ENCODE measurements at places on chromosomes 5 and 9.

DNA sequence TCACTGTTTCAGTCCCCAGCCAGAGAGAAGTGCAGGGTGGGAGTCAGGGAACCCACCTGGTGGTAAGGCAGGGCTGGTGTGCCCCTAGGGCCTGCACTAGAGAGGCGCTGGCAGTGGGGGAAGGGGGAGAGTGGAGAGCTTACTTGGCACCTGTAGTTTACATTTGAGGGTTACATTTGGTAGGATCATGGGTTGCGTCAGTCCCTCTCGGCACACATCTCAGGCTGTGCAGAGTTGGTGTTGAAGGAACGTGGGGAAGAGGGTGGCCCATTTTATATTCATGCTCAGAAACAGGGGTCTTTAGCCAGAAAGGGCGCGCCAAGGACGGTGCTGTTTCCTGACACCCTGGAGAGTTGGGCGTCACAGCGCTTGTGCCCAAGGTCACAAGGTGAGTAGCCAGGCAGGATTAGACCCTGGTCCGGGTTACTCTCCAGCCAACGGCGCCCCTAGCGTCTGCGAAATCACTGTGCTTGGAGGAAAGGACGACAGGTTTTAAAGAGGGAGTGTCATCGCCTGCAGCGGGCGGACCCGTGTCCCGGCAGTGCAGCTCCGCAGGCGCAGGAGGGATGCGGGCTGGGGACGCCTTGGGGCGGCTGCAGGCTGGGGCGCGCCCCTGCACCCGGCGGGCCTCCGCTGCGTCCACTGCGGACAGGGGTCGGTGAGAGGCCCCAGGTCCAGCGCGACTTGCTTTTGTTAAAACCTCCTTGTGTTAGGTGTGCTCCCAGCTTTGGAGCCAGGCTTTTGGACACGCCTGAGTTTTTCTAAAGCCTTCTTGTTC is 272.6 kb downstream of the FANCC start:
- DNase-seq, result no peak

- no peak for DNase-seq
These were observed 118.4 kb downstream of the MARCHF11 start for GRCh38 chr5:16061163-16061562.

DNA sequence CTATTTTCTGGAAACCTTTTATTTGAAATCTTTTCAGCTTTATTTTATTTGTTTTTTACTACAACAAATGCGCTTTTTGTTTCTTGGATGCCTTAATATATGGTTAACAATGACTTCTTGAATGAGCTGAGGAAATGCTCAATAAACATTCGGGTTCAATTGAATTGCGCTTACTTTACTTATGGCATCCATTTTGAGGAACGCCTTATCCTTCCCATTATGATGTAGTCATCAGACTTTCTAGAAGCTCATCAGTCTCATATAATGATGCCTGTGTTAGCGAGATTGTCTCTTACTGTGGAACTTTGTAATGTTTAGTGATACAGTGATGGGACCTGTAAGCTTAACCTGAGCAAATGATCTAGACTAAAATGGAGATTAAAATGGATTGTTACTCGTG is 916 bp downstream of the SHLD3 start:
- DNase-seq, result no peak

- no peak for DNase-seq
These were observed 111.1 kb downstream of the AGTPBP1 start for GRCh38 chr9:85630676-85631075.

DNA sequence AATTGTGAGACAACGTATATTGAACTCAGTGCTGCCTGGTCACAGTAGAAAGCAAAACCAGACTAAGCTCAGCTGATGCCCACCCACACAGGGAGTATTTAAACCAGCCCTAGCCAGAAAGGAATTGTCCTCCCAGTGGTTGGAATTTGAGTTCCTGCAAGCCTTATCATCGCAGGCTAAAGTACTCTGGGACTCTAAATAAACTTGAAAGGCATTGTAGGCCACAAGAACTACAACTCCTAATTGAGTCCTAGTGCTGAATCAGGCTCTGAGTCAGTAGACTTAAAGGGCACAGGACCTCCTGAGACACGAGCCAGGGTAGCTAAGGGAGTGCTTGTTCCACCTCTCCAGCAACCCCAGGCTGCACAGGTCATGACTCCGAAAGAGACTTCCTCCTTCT is 171.4 kb downstream of the MCTP1 start:
- DNase-seq, result no peak

DNA sequence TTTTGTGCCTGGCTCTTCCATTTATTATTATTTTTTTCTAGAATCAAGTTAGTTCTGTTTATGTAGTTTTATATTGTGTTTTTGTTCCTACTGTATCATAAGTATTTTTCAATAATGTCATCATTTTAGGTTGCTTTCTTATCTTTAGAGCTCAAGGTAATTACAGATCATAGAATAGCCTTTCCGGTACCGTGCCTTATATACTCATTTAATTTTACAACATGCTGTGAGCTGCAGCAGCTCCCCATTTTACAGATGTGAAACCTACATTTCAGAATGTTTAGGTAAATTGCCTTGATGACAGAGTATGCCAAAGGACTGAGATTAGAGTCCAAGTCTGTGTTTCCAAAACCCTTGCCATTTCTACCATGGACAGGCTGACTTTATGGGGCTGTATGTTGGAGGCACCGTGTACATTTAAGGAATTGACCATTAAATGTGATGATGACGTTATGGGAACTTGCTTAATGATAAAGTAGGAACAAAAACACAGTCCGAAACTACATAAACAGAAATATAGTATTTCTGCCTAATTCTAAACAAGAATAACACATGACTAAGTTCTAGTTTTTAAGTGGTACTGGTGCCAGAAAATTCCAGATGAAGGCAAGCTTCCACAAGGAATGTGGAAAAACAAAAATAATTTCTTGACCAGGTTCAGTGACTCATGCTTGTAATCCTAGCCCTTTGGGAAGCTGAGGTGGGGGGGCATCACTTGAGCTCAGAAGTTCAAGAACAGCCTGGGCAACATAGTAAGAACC is 97.7 kb downstream of the IQGAP2 start:
- DNase-seq, result no peak

All from left lobe of liver (tissue), 2 donors.